ENCODE measurements at places on chromosomes 1 and 21.

DNA sequence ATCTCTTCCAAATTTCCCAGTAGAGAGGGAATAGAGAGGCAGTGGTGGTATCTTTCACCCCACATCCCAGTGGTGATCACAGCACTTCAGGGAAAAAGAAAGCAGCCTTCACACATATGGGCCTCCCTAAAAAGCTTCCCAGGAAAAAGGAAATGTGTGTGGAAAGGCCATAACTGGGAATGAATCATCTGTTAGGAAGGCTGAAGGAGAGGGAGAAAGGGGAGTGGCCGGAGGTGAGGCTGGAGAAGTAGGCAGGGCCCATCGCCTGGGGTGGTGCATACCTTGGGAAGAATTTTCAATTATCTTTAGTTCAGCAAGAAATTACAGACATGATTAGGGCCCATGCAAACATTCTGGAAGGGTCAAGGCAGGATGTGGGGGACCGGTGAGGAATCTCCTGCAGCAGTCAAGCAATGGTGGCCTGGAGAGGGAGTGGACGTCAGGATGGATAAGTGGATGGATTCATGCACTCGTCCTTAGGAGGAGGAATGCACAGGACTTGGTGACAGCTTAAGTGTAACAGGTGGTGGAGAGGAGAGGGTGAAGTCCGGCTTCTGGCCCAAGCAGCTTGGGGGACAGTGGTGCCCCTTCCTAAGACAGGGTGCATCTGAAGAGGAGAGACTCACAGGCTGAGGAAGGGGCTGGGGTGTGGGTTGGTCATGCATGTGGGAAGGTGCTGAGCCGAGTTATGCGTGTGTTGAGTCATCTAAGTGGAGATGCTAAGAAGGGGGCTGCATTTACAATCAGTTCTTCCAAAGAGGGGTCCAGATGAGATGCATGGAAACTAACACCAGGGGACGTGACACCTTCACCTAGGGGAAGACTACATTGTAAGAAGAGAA is 17.9 kb downstream of the HIVEP3 start:
- no peak for DNase-seq

- DNase-seq = no peak
These were observed 59.0 kb downstream of the ZBTB17 start for GRCh38 chr1:15916916-15917315.

DNA sequence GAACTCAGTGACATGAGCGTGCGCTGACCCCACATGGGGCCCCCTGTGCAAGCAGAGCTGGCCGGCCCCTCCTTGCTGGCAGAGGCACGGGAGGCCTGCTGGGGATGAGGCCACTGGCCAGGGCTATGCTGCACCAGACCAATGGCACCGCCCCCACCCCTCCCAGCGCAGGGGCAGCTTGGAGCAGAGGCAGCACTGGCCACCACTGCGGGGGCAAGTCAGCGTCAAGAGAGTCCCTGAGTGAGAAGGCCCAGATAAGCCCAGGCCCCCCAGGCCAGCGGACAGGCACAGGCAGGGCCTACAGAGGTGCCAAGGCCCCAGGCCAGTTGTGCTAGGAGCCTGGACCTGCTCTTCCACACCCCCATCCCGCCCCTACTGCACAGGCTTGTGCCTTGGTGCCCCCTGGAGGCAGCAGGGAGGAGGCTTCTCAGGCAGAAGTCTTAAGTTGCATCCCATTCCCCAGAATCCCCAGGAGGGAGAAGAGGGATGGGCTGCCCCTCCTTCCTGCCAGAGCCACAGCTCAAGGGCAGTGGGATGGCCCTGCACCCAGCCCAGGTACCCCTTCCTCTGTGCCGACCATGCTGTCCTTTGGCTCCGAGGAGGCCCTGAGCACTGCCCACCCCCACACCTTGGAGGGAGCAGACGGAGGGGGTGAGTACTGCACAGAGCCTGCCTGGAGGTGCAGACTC is 35.8 kb downstream of the EPHX1 start:
- DNase-seq = peak; percentile 46

GRCh38 chr21:31161157-31161556 is 122.9 kb upstream of the KRTAP19-8 start:
- no peak for DNase-seq

- DNase-seq = no peak
These were observed 288.7 kb downstream of the SPATA17 start for GRCh38 chr1:217919683-217920388.

GRCh38 chr21:16742131-16742641 is 770.7 kb upstream of the CXADR start:
- no peak for DNase-seq

GRCh38 chr1:67935560-67935959 is 102.3 kb upstream of the GNG12 start:
- DNase-seq = no peak

DNA sequence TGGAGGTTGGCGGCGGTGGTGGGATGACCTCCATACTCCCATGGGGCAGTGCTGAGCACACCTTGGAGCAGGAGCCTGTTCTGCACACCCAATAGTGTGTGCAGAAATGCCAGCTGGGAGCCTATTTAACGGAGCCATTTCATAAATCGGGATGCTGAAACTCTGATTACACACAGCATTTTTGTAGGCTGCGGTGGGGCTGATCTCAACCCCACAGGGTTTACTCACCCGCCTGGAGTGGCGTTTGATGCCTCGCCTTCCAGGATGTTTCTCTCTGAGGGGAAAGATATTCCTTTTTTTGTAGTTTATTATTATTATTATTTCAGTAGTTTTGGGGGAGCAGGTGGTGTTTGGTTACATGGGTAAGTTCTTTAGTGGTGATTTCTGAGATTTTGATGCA is 82.6 kb upstream of the WDR26 start:
- DNase-seq = peak; percentile 55

DNA sequence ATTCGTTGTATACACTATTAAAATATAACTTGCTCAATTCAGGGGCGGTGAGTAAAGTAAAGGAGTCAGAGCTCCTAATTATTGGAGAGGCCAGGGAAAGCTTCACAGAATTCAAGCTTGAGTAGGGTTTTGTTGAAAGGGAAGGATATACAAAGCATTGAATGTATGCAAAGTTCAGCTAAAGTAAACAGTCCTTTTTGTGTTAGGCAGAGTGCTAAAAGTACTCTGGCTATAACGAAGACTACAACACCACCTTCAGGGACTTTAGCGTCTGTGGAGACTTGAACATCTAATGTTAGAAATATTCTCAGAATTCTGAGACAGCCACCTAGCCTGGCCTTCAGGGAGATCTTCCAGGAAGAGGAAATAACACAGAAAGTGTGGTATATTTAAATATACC is 1.1 kb downstream of the FALEC start:
- DNase-seq = peak; percentile 10

DNA sequence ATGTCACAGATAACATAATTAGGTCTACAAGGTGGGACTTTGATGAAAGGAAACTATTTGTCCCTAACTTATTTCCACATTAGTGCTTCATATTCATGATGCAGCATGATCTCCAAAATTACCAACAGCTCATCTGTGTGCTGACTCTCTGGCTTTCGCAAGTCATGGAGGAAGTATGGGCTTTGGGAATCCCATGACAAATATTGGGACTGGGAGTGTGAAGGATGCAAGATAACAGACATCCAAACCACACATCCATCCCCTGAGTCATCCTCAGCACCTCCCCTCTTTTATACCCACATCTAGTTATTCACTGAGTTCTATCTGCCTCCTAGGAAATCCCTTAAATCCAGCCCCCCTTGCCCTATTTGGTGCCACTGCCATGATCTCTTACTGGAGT is 102.8 kb upstream of the COL24A1 start:
- no peak for DNase-seq

GRCh38 chr1:101207891-101208290 is 28.9 kb upstream of the S1PR1 start:
- no peak for DNase-seq

DNA sequence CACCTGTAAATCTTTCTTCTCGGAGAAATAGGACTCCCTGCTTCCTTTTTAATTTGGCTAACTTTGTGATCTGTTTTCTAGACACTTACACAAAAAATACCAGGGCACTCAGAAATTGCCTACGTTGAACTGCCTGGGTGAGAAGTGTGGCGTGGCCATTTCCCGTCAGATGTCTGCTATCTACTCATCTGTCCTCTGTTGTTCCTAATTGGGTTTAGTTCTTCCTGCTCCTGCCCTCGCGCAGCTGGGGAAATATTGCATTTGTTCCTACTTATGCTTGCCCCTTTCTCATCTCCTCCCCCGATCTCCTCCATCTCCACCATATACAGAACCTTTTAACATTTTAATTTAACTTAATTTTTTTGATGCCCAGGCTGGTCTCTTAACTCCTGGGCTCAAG is 55.1 kb downstream of the CD58 start:
- no peak for DNase-seq

DNA sequence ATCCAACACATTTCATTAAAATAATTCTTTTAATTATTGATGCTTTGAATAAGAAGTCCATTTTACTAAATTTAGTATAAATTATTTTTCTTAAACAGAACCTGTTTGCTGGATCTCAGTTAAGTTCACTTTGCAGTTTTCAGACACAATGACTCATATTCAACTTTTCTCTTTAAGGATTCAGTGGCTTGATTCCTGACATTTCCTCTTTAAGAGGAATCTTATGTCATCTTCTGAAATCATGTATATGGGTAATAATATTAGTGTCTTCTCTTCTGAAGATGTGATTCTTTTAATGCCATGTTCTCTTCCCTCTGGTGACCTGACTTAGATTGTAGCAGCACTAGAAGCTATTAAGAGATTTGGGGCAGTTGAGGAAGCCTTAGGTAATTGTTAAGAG is 12.6 kb downstream of the CREG1 start:
- DNase-seq = no peak

GRCh38 chr1:233514946-233515391 is 98.9 kb upstream of the KCNK1 start:
- DNase-seq = no peak

GRCh38 chr1:207186503-207186902 is 82.5 kb downstream of the C4BPA start:
- no peak for DNase-seq

All from NCI-H1694 (cell line).